ENCODE measurements at places on chromosomes 11 and 22. TPM values are rescaled to one million over a fixed set of nuclear protein-coding genes. Genes with fewer than 3 reads are reported as not detected.

Gene ENTHD1
- not detected for total RNA-seq

Gene FGF4
- total RNA-seq, result not detected

Gene UCP2
- 20.4 TPM for total RNA-seq

Gene KCNK7
- total RNA-seq, result 0.61 TPM

Gene HTR3B
- total RNA-seq, result not detected

Measured in HCT116 (cell line).